Muscle of leg (tissue), 16 donors: ENCODE measurements at places on chromosomes 5 and 9. TPM values are rescaled to one million over a fixed set of nuclear protein-coding genes. Genes with fewer than 3 reads are reported as not detected.

Gene PGM5
- total RNA-seq: 61.0 TPM

Gene ADGRD2
- total RNA-seq: not detected

Gene FOXD4L3
- total RNA-seq: not detected

Gene FAM221B
- total RNA-seq: not detected

Gene NDUFS6
- total RNA-seq: 33.3 TPM

Gene ICE1
- total RNA-seq: 26.5 TPM

Gene PCDHGB1
- total RNA-seq: 1.3 TPM

Gene SLC36A2
- 0.04 TPM for total RNA-seq
